ENCODE measurements at places on chromosomes 6 and 20.

- DNase-seq = no peak
Observed at GRCh38 chr6:105204331-105204730, 24.5 kb upstream of the POPDC3 start.

- no peak for DNase-seq
Observed at GRCh38 chr6:41177695-41178094, 14.8 kb upstream of the TREM2 start.

GRCh38 chr6:28488916-28489365, 26.7 kb downstream of the GPX6 start:
- no peak for DNase-seq

DNA sequence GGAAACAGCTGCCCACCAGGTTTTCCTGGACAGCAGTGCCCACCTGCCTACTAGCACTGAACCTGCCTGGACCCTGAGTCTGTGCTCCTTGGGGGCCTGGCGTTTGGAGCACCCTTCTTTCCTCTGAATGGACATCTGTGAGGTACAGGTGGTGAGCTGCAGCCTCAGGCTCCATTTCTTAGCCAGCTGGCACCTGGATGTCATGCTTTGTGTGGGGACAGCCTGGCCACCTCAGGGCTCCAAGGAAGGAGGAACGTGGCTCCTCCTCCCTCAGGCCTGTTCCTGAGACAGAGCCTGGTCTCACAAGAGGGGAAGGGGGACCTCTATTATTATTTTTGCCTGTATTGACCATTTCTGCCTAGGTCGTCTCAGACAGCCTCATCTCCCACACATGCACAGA, 8.1 kb downstream of the TMEM151B start:
- DNase-seq = no peak

DNA sequence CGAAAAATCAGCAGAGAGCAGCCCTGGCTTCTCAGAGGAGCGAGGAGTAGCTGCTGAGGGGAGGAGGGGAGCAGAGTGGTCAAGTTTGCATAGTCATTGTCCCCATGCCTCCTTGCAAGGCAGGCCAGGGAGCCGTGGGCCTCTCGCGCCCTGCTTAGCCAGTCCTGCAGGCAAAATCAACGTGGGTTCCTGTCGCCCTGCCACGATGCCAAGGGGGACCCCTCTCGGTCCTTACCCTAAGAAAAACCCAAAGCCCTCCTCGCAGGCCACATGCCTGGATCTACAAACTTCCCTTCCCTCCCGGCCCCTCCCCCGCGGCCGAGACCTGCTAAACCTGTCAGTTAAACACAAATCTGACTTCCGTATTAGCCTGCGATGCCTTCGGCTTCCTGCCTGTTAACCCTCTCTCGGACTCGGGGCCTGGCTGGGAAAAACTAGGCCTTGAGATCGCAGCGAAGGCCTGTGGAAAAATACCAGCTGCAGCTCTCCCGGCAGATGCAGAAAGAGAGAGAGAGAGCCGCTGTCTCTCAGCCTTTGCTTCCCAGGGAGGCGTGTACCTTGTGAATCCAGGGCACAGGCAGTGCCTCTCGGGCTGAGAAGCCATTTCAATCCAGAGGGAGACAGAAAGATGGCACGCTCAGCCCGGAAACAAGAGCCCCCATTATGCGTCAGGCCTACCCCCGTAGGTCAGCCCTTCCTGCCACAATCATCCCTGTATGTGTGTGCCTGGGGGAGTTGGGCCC, 968 bp upstream of the ZMYND8 start:
- DNase-seq = peak; percentile 98

DNA sequence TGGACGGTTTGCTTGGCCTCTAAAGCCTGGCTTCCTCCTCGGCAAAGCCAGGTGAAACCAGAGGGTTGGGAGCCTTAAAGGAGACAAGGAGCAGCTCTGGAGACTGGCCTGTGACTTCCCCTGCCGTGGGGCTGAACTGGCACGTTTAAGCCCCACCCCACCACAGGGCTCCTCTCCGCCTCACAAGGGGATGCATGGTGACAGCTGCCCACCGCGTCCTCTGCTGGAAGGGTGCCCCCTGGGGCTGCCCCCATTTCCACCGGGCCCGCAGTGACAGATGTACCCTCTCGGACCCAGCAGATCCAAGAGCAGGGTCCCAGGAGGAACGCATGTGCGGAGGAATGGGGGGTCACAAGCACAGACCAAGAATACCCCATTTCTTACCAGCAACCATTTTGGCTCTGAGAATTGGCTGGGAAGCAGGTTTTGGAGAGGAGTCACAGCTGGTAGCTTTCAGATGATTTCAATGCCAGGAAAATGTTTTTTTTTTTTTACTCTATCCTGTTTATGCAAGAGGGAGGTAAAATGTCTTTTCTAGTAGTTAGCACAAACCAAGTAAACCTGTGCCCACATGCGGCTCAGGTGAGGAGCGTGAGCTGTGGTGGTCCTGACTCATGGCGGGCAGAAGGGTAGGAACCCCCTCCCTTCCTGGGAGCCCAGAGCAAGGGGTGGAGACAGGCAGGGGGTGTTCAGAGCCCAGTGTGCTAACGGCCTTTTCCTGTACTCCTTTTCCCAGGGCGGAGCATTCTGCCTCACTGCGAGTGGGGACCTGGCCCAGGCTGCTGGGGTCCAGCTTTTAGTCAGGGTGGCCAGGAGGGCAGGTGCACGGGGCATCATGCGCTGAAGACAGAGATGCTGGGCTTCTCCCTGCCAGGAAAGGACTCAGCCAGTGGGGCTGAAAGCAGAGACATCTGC, 33.0 kb downstream of the FRMD1 start:
- peak; percentile 48 for DNase-seq

DNA sequence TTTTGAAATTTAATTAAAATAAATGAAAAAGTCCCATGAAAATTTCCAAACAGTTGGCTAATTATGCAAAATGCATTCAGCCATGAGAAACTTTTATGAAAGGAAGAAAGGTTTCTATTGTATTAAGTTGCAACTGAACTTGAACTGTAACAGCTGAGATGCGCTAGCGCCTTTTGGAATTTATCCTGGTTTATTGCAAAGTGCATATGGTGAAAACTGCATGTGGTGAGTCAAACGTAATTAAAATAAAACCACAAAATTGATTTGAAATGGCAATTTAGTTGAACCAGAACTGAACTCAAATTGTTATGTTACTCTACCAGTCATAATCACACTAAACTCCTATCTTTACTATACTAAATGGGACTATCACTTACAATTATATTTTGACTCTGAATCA, 46.4 kb upstream of the COL21A1 start:
- no peak for DNase-seq

- peak; percentile 91 for DNase-seq
Observed at GRCh38 chr6:40962241-40962640, 76.8 kb downstream of the UNC5CL start.

GRCh38 chr6:22636452-22636851, 67.1 kb downstream of the HDGFL1 start:
- no peak for DNase-seq

GRCh38 chr6:91276315-91276714, 689.4 kb upstream of the MAP3K7 start:
- DNase-seq = no peak

DNA sequence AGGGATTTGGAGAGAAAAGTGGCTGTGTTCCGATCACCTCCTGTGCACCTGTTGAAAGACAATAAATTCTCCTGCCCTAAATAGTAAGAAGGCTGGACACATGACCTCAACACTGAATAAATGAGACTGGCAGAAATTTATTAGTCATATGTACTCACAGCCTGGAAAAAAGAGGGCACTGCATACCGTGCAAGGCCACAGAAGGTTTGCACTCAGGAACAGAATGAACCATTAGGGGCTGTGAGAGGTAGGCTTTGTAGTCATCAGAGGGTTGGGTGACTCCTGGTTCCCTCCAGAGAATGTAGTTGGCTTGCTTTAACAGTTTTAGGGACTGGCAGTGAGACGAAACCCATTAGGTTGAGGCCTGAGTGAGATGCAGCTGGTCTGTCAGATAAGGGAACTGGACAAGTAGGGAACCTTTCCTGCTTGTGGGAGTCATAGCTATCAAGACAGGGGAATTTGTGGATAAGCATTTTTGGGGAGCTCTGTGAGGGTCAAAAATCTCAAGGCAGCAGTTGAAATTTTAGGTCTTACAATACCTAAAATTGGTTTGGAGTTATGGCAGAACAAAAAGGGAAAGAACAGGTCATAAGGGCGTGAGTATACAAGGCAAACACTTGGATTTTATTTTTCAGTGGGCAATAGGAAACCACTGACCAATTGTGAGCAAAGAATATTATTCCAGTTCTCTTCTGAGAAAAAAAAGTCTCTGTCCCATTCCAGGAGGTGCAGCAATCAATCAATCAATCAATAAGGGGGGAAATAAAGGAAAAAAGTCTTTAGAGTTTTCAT, 67.9 kb upstream of the BTN3A2 start:
- DNase-seq = no peak

- peak; percentile 53 for DNase-seq
Observed at GRCh38 chr6:9224539-9224938, 789.2 kb upstream of the SLC35B3 start.

- DNase-seq = no peak
Observed at GRCh38 chr6:108068182-108068581, 6.4 kb downstream of the OSTM1 start.

- no peak for DNase-seq
Observed at GRCh38 chr6:145012039-145012662, 723.2 kb downstream of the EPM2A start.

DNA sequence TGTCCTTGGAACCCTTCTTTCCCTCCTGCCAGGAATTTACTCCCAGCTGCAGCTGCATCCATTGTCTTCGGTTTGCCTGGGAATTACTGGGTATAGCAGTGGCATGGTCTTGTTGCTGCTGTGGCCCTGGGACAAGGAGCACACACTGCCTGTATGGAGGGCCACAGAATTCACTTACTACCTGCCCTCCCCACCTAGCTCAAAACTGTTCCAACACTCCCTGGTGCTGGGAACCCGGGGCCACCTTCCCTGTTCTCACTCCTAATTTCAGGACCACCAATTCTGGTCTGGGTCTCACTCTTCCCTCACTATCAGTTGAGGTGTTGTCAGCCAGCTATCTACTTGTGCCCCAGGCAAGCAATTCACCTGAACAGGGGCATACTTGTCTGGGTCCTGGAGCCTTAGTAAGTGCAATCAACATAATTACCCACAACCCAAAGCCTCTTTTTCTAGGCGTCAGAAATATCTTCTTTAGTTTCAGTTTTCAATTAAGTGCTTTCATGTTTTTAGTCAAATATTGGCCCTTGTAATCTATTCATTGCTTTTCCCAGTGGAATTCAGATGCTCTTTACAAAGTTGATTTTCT, 47.2 kb downstream of the METTL24 start:
- peak; percentile 89 for DNase-seq

DNA sequence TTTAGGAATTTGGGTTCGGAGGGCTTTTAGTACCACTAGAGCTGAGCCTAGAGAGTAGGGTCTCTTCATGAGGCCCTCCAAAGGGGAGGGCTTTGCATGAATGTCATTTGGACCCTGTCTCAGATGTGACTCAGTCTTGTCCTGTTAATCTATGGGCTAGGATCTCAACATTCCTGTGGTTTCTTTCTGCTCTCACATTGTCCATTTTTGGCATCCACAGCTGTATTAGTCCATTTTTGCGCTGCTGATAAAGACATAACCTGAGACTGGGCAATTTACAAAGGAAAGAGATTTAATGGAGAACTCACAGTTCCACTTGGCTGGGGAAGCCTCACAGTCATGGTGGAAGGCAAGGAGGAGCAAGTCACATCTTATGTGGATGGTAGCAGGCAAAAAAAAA, 61.0 kb downstream of the CRYBG1 start:
- no peak for DNase-seq

GRCh38 chr6:107543088-107543487, 53.2 kb downstream of the SOBP start:
- no peak for DNase-seq

DNA sequence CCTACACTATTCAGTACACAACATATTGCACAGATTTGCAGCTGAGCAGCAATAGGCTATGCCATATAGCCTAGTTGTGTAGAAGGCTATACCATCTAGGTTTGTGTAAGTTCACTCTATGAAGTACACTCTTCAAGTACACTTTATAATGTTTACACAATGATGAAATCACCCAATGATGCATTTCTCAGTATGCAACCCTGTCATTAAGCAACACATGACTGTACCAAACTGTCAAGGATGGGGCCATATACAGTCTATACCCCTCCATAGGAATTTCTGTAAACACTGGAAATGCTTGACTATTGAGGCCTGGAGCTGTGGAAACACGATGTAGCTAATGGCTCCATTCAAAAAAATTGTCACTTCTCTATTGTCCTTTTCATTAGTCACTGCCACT, 535.4 kb downstream of the EPM2A start:
- no peak for DNase-seq

DNA sequence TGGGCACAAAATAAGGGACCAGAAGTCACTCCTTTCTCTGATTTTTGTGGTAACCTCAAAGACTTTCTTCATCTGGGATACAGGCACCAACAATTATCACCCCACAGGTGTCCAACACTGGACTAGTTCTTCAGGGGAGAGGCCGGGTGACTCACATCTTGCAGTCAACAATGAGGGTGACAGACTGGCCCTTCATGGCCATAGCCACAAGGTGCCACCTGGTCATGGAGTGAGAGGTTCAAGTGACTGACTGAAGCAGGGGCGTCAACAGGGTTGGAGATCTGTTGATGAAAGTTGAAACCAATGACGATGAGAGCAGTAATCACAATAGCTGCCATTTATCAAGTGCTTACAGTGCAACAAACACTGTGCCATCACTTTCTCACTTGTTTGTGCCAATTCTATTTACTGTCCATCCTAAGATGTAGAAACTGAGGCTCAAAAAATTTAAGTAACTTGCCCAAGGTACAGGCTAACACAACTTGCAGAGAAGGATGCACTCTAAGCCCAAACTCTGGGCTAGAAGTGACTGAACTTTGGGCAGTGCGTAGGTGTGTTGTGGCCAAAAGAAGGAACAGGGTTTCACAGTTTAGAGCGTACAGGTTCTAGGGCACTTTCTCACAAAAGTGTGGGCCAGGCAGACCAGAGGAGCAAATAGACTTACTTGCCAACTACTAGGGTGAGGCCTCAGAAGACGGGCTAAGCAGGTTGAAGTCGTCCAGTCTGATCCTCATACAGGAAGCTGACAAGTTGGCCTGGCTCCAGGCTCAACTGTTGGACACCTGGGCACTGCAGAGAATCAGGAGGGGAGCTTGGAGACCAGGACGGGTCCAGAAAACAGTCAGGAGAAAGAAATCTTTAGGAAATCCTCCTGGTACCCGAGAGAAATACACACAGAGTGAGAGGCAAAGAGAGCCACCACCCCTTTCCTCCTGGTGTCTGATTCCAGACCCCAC, 30.4 kb downstream of the HLA-DPB1 start:
- no peak for DNase-seq

GRCh38 chr6:37173493-37174195, 3.7 kb downstream of the PIM1 start:
- DNase-seq = no peak

- DNase-seq = no peak
Observed at GRCh38 chr6:39852324-39852723, 60.1 kb downstream of the DAAM2 start.

All from islet precursor cell (in vitro differentiated cells).